ENCODE measurements at places on chromosomes 2 and 18.

DNA sequence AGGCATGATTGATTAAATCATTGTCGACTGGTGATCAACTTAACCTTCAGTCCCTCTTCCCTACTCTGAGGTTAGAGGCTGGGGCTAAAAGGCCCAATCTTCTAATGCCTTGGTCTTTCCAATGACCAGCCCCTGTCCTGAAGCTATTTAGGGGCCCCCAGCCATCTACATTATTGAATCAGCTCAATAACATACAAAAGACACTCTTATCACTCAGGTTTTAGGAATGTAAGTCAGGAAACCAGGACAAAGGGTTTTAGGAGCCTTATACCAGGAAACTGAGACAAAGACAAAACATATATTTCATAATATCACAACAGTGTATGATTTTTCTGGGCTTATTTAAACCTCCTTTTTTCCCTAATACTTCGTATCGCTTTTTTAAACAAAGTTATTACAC lies 198.6 kb downstream of the RNF152 start:
- no peak for DNase-seq

DNA sequence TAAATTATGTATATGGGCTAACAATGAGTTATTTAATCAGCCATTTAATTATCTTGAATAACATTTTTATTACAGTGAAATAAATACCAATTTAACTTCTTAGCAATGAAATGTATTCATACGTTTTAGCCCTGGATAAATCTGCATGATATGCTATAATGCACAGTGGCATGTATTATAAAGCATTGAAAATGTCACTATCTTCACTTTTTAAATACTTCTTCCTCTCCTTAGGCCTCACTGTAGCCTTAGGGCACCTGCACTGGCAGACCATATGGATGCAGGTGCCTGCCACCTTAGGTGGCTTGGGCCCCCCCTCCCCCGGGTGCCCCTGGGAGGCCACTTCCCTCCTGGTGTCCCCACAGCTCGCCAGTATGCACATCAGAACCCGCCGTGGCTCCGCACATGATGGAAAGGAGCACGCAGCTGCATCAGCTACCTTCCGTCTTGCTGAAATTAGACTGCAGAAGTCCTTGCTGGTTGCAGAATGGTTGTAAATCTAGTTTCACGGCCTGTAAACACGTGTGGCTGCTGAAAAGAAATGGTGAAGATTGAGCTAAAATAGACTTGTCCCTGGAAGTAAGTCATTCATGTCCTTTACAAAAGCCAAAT lies 56.7 kb downstream of the ADI1 start:
- no peak for DNase-seq

- no peak for DNase-seq
Observed at GRCh38 chr2:230564805-230565779, 147.6 kb upstream of the CAB39 start.

GRCh38 chr2:17223211-17223610 lies 295.0 kb downstream of the RAD51AP2 start:
- DNase-seq: no peak

DNA sequence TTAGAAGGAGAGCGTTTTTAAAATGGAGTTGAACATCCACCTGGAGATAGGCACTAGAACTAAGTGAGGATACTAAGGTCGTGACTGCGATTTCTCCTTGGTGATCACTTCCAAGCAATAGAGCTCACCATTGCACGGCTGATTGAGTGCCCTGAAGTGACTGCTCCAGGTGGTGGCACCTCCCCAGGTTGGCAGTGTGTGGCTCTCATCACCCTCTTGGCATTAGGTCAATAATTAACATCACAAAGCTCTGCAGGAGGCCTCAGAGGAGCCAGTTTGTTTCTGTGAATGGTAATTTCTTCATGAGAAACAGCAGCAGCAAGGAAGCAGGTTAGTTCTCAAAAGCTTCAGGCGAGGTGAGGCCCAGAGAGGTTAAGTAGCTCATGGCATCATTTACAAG lies 259.6 kb downstream of the CLIP4 start:
- no peak for DNase-seq

- DNase-seq: no peak
Observed at GRCh38 chr2:27025861-27026851, 6.6 kb upstream of the TMEM214 start.

GRCh38 chr2:83595926-83596325 lies 863.2 kb downstream of the SUCLG1 start:
- DNase-seq: no peak

DNA sequence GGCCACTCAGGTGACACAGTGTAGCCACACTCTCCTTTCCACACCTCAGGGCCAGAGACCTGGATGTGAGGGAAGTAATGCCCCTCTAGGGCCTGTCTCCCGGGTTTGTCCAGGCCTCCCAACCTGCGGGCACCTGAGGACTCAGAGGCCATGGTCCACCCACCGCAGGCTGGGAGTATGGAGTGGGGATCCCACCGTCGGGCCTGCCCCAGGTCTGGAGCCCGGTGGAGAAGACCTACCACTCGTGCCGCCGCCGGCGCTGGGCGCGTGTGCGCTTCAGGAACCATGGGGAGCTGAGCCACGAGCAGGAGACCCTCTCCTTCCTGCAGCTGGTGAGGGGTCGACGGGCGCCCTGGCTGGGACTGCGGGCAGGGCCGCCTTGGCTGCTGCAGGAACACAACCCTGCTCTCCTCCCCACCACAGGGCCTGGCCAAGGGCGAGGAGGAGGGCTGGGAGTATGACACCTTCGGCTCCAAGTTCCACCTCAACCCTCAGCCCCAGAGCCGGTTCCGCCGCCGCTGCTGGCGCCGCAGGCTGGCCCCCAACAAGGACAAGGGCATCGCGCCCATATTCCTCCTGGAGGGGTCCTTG lies 48.6 kb downstream of the FER1L5 start:
- DNase-seq: no peak

- DNase-seq: no peak
Observed at GRCh38 chr2:97267411-97268074, 154.6 kb downstream of the ANKRD36 start.

- DNase-seq: no peak
Observed at GRCh38 chr2:46365913-46366667, 68.9 kb downstream of the EPAS1 start.

DNA sequence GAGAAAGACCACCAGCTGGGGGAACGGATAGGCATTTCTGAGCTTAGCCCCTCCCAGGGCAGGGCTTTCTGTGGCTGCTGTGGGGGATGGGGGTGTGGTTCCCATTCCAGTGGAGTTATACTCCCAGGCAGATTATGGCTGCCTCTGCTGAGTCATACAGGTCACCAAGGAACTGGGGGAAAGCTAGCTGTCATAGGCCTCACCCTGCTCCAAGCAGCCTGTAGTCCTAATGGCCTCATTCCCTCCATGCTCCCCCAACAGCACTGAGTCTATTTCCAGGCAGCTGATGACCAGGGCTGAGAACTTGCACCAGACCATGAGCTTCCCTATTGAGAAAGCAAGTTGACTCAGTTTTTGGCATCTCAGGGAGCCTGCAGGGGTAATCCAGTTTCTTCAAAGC lies 87.1 kb downstream of the GPR39 start:
- DNase-seq: no peak

- no peak for DNase-seq
Observed at GRCh38 chr2:226561962-226562361, 237.7 kb downstream of the IRS1 start.

All from effector CD8-positive, alpha-beta T cell (primary cell).